Stimulated activated CD8-positive, alpha-beta memory T cell treated with anti-CD3 and anti-CD28 coated beads, Interleukin-7, amount 100 ng/mL, for 4 hours (primary cell): ENCODE measurements at places on chromosomes 5 and 9.

GRCh38 chr5:127228540-127229184 is 61.9 kb upstream of the MEGF10 start:
- no peak for DNase-seq

DNA sequence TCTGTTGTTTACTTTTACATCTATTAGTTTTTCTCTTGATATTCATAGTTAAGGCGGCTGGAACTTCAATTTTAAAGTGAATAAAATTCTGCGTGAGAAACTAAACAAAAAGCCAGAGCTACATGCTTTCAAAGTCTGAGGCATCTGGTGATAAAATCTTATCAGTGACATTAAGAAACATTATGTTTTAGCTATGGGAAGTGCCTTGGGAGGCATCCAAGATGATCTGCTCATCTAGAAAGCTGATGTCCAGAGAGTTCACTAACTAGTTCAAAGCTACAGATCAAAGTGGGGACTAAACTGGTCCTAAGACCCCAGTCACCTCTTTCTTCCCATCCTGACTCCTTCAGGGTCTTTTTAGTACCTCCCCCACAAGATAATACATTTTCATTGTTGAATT is 37.2 kb downstream of the MRPS27 start:
- no peak for DNase-seq

- DNase-seq, result no peak
Observed at GRCh38 chr5:178131446-178131996, 707 bp downstream of the RMND5B start.

DNA sequence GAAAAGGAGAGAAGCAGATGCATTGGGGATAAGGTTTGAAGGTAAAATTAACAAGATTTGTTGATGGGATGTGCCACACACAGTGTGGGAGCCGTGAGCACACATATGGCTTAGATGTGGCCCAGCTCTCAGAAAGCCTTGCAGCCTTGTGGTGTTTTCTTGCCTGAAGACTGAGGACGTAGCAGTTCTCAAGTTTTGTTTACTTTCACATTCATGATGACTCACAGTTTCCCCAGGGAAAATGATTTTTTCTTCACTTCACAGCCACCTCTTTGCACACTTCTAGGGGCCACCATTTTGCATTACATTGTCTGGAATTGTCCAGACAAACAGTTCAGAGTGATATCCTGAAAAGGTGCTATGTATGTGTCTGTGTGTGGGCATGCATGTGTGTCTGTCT is 126.2 kb downstream of the BASP1 start:
- no peak for DNase-seq

GRCh38 chr5:58462154-58462553 is 2.3 kb upstream of the PLK2 start:
- no peak for DNase-seq

DNA sequence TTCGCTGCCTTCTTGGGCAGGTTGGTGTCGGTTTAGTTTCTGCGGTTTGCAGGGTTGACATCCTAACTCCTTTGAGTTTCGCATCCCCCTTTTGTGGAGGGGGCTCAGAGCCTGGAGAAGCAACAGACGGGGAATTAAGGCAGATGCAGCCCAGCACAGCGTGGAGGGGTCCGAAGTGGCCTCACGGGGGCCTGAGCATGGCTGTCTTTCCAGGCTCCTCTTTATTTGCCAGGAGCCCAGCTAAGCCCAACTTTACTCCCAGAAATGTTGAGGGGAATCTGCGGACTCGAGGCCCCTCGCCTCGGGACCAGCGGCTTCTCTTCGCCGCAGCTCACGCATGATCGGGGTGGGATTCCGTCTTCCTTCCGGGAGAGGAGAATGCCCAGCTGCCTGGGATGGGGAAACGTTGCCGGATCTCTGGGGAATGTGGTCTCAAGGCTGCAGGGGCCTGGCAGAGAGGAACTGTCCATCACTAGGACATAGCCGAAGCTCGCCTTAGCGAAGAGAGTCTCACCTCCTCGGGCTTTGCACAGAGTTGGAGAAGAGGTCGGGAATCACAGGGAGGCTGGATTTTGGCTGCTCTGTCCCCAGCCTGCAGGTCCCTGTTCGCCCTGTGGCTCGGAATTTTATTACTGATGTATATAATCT is 1.3 kb downstream of the RAI14 start:
- DNase-seq, result no peak

DNA sequence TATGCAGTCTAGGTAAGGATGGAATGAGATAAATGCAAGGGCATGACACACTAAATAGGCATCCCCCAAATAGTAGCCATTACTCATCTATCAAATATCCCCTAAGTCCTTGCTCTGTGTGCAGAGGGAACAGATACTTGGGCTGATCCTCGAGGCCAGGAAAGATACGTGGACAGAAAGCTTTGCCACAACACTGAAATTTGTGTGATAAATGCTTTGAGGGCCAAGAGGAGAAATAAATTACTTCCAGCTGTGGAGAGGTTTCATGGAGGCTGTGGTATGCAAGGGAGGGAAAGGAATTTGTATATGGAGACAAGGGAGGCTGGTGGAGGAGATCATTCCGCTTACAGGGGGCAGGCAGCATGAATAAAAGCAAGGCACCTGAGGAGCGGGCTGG is 18.5 kb downstream of the ATOX1 start:
- no peak for DNase-seq

DNA sequence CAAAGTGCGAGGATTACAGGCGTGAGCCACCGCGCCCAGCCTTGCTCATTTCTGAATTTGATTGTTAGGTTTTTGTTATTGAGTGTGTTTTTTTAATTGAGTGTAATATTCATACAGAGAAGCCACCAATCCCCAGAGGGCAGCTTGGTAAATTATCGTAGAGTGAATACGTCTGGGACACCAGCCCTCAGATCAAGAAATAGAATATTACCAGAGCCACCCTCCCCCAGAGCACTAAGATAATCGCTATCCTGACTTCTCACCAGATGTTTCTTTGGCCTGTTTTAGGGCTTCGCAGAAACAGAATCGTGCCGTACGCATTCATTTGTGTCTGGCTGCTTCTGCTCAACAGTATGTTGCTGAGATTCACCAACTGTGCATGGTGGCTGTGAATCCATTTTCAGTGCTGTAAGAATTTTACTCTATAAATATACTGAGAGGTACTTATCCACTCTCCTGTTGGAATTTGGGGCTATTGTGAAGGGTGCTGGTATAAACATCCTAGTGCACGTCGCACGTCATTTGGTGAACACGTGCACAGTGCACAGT is 37.8 kb upstream of the RUFY1 start:
- DNase-seq, result no peak

DNA sequence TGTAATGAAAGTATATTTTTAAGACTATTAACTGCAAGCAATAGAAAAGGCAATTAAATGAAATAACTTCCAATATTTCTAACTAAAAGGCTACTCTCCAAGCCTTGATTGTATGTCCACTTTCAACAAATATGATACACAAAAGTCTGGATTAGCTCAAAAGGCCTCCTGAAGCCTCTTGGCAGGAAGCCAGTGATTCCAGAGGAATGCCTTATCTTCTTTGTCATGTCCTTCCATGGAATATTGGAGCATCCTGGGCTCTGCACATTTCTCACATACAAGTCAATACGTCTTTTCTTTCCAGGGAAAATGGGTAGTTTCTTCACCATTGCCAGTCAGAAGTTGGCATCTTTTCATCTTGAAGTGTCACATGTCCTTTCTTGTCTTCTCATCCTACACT is 357.8 kb downstream of the KDM4C start:
- no peak for DNase-seq

GRCh38 chr5:97209343-97209742 is 26.3 kb upstream of the RIOK2 start:
- no peak for DNase-seq

DNA sequence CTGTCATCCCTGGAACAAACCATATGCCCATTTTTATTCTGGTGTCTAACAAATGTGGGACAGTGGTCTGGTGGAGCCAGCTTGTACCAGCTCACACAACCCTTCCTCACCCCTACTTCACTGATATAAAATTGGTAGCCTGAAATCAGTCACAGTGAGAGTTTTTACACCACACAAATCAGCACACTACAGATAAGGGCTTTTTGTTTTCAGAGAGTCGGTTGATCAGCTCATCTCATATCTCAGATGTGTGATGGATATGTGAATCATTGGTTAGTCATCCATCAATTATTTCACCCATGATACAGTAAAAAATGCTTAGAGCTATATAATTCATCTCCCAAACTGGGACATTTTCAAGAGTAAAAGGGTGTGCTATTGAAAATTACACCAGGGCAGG is 529.2 kb downstream of the EBF1 start:
- no peak for DNase-seq
